ENCODE measurements at places on chromosomes 5 and 9.

- no peak for DNase-seq
Observed at GRCh38 chr5:66249920-66250319, 105.8 kb downstream of the SREK1 start.

DNA sequence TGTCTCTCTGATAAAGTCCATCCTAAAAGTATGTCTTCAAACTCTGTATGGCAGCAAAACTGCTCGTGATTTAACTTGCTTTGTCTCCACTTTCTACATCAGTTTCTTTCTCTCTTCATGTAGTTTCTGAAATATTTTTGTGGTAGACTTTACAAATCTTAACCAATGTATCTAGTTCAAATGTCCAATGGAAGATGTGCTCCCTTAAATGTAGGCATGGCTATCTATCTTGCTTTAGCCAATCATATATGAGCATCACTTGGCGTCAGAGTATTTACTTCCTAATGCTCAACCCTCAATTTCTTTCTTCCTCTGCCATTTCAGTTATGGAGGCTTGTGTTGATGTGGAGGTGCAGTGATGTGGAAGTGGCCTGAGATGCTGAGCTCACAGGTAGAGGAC lies 206.1 kb upstream of the ZNF608 start:
- no peak for DNase-seq

DNA sequence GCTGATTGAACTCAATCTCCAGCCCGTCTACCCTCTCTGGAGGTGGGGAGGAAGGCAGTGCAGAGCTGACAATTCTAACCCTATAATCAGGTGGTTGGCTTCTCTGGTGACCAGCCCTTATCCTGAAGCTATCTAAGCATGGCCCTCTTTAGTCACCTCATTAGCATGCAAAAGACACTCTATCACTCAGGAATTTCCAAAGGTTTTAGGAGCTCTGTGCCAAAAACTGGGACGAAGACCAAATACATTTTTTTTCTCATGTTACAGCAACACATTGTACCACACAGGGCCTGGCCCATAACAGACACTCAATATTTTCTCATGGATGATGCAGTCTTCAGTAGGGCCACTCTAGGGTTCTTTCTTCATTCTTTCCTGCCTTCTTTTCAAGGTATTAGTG lies 118.8 kb upstream of the VLDLR start:
- peak; percentile 69 for DNase-seq

DNA sequence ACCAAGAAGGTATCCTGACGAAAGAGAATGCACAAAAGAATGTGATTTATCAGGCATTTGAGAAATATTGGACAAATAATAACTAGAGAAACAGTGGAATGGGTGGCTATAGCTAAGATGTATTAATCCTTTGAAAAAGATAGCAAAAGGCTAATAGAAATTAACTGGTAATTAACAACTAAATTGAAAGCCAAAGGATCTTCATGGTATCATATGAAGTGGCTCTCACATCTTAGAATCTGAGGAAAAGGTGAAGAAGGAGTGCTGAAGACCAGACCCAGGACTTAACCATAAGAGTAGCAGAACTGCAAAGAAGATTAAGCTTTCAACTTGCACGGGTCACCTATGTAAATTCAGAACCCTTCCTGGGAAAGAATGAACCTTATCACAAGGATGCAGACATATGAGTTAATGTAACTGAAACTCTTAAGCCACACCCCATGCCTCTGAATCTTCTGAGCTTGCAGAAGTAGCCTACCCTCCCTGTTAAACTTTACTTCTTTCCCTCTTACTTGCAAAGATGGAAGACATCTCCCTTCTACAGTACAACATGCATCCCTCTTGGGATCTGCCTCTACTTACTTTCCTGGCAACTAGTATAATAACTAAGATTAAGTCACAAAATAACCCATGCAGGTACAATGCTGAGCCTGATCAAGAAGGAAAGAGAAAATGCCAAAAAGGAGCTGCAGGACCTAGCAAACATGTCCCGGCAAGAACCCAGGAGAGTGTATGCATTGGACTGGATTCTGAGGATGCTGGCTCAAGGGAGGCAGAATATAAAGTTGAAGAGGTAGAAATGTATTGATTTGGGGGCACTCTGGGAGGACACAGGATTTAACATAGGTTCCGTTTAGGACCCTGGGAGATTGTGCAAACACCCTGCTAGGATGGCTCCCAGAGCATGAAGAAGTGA lies 395.5 kb upstream of the SLC30A5 start:
- no peak for DNase-seq

DNA sequence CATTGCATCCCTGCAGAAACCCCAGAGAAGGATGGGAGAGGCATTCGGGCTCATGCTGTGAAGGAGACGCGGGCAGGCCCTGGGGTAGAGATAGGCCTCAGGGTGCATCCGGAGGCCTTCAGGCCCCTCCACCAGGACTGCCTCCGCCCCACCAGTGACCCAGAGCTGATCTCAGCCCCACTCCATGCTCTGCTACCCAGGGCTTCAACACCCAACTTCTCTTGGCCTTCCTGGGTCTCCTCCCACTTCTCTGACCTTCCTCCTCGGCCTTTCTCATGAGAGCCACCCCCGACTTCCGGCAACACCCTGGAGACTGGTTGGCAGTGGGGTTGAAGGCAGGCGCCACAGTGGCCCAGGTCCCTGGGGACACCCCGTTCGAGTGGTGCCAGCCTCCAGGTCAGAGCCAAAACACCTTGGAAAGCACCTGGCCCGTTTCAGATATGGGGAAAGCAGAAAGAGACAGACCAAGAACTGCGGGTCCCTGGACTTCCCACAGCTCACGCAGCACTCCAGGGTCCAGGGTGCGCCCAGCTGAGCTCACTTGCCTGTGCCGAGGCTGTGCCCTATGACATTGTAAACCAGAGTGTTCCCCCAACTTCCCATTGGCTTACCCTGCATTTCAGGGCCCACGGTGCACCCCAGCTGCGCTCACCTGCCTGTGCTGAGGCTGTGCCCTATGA lies 65.1 kb upstream of the OLFM1 start:
- no peak for DNase-seq

GRCh38 chr9:88391921-88392320 lies 3.7 kb downstream of the SPIN1 start:
- no peak for DNase-seq

- DNase-seq: no peak
Observed at GRCh38 chr5:10581867-10582511, 18.1 kb downstream of the ANKRD33B start.

DNA sequence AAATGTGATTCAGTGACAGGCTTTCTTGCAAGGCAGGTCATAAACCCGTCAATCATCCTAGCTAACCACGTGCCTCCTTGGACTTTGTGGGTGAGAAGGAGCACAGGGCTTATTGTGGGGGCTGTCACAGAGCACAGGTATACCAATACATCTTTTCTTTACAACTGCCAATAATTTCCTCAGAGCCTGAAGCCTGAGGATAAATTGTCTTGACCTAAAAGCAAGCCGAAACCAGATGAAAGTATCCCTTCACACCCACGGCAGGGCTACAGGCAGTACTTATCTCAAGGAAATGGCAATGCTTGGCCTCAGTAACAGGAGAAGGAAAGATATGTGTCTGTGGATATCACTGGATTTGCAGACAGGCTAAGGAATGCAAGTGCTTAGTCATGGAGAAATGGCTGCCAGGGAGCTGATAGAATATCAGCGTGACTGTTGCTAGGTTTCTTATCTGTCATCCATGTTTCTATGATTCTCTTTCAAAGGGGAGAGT lies 90.3 kb upstream of the ZNF366 start:
- peak; percentile 91 for DNase-seq
